Stimulated activated CD8-positive, alpha-beta memory T cell treated with anti-CD3 and anti-CD28 coated beads, Interleukin-7, amount 100 ng/mL, for 1 hour (primary cell): ENCODE measurements at places on chromosomes 16 and 17.

DNA sequence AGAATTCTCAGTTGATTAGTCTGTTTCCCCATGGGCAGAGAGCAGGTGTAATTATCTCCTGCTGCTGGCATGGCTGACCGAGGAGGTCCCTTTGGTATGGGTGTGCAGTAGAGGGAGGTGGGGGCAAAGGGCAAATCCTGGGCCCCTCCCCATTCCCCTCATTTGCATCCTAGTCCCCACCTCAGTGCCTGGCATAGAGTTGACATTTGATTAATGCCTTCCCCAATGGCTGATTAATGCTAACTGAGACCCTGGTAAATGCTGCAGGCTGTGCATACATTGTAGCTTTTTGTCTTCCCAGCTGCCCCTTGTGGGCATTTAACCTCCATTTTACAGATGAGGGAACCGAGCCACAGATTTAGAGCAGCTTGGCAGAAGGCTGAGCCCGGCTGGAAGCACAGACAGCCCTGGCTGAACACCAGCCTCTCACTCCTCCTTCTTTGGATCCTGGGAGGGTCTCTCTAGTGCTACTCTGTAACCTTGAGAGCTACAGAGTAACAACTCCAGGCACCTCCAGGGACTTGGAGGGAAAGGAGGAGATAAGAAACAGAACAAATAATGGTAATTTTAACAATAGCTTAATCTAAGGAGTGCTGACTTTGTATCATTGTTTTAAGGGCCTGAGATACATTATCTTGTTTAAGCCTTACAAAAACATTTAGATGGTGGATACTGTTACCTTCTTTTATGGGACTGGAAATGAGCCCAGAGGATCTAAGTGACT lies 5.1 kb downstream of the PLCG2 start:
- DNase-seq, result no peak

- no peak for DNase-seq
Measured at GRCh38 chr16:51450376-51450775, 299.3 kb upstream of the SALL1 start.

DNA sequence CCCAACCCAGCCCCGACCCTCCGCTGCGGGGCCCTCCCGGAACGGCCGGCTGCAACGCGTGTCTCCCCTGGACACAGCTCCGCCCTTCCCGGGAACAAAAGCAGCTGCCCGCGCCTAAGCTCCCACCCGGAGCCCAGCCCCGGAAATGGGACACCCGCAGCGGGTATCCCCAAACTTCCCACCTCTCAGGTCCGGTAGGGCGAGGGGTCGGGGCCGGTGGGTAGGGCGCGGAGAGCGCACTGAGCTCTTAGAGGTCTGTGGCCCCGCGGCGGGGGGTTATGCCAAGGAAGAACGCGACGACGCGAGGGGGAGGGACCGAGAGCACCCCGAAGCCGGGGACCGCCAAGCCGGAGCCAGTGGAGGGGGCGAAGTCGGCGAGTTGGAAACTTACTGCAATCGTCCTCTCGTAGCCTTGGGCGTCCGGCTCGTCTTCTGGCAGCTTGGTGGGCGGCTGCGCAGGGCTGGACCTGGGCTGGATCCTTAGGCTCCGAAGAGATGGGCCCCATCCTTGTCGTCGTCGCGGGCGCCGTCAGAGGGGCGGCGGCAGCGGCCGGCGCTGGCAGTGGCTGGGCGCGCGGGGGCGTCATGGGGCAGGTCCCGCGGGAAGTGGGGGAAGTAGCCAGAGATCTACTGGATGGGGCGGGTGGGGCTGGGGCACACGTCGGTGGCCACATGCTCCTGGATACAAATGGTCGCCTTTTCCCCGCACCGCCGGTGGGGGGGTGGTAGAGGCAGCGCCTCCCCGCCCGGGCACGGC lies 6.9 kb downstream of the USP6 start:
- DNase-seq, result no peak

DNA sequence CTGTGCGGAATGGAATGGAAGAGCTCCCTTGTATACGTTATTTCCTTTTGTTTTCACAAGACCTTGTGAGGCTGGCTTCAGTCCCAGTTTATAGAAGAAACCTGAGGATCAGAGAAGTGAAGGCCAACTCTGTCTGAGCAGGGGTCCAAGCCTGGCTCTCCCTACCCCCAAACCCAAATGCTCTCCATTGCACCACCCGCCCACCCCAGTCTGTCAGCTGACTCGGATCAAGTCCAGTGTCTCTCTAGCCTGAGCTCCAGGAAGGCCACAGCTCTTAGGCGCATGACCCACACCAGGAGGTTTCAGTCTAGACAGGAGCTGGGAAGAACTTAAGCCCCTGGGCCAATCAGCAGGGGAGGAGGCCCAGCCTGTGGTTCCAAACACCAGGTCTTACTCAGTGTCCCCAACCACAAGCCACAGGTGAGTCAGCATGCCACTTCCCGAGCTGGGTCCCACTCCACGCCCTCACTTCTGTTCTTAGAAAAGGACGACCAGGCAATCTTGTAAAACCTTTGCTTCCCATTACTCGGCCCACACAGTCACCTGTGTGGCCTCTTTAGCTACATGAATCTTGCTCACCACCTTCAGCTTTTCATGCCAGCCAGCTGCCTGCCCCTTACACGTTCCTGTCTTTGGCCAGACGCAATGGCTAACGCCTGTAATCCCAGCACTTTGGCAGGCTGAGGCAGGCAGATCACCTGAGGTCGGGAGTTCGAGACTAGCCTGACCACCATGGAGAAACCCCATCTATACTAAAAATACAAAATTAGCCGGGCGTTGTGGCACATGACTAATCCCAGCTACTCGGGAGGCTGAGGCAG lies 27.8 kb downstream of the TK2 start:
- peak; percentile 85 for DNase-seq

- no peak for DNase-seq
Measured at GRCh38 chr17:74152591-74153455, 50.7 kb upstream of the RPL38 start.

- no peak for DNase-seq
Measured at GRCh38 chr17:78315355-78316114, 44.3 kb downstream of the SOCS3 start.

DNA sequence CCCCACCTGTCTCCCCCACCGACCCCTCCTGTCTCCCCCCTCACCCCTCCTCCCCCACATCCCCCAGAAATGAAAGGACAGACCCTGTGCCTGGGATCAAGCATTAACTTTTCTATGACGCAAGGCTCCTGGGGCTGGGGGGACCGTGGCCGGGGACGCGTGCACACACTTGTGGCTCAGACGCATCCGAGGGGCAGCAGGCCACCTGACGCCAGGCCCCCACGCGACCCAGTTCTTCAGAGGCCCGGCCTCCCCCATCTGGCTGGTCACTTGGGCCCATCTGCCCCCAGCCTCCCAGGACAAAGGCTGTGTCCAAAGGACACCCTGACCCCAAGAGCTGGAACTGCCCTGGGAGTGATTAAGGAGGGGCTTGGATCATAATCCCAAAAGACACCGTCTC lies 14.0 kb upstream of the PVALEF start:
- no peak for DNase-seq

GRCh38 chr16:10981697-10982216 lies 37.4 kb downstream of the CLEC16A start:
- DNase-seq, result no peak

DNA sequence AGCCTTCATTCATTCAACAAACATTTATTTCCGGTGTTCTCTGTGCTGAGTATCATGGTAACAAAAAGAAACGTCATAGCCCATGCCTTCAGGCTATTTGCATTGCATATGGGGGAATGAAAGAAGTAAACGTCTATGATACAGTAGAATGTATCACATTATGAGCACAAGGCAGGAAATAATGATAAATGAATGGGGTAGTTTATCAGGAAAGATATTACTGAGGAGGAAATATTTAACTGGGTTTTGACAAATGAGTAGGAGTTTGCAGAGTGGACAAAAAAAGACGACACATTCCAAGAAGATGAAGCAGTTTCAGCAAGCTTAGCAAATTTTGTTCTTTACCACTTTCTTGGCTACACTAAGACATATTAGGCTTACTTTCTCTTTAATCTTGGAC lies 1.3 kb upstream of the KRTAP4-7 start:
- DNase-seq, result no peak

DNA sequence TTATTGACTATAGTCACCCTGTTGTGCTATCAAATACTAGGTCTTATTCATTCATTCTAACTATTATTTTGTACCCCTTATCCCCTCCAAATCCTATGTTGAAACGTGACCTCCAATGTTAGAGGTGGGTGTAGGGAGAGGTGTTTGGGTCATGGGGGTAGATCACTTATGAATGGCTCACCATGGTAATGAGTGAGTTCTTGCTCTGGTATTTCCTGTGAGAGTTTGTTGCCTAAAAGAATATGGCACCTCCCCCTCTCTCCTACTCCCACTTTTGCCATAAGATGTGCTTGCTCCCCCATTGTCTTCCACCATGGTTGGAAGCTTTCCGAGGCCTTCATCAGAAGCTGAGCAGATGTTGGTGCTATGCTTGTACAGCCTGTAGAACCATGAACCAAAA lies 59.3 kb upstream of the BRD7 start:
- DNase-seq, result no peak

DNA sequence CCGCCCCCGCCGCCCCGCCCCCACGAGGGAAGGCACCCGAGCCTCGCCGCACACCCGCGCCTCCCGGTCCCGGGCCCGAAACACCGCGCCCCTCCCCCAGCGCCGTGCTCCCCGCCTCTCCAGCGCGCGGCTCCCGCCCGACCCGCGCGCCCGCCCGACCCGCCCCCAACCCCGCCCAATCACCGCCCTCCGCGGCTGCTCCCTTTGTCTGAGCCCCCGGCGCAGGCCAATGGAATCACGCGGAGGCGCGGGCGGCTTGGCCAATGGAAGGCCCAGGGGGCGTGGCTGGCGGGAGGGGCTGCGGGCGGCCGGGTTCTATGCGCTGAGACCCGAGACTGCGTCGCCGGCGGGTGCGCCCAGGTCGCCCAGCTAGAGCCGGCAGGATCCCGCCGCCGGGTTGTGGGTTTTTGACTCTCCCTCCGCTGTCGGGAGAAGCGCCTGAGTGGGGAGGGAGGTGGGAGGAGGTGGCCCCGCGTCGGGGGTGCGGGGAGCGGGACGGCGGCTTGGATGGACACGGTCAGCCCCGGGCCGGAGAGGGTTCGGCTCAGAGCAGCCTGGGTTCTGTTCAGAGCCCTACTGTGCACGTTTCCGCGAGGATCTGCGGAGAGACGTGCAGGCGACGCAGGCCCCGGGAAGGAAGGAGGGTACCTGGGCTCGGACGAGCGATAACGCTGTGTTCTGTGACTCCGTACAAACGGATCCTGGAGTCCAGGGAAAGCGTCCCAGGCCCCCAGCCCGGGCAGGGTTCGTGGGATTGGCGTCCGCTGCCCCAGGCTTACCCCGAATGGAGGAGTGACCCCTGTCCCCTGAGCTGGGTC lies 49.0 kb upstream of the BAHCC1 start:
- peak; percentile 76 for DNase-seq

DNA sequence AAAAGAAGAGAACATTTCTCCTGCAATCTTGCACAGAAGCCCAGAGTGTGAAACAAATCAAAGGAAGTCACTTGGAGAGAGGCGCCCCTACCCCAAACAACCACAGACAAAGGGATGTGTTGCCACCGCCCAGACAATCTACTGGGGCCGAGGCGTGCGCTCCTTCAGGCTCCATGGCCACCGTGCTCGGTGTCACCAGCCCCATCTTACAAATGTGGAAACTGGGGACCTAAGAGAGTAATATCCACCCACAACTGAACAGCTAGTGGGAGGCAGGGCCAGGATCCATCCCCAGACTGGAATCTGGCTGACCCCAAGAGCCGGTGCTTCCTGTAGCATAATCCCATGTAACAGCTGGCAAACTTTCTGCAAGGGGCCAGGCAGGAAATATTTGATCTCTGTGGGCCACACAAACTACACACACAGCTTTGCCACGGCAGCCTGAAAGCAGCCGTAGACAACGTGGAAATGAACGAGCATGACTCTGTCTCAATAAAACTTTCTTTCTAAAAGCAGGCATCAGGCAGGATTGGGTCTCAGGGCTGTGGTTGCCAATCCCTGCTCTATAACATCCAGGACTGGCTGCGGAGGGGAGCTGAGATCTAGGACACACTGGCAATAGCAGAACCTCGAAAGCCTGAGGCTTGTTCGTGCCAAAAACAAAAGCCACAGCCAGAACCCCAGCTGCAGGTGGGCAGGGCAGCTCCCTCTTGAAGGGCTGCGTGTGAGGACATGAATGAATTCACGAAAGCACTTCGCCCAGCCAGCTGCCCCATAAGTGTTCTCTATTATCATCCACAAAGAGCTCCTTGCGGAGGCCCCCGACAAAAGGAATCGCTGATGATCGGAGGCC lies 26.6 kb upstream of the GINS2 start:
- DNase-seq, result no peak

- DNase-seq, result no peak
Measured at GRCh38 chr17:38361694-38362465, 10.2 kb downstream of the SOCS7 start.

DNA sequence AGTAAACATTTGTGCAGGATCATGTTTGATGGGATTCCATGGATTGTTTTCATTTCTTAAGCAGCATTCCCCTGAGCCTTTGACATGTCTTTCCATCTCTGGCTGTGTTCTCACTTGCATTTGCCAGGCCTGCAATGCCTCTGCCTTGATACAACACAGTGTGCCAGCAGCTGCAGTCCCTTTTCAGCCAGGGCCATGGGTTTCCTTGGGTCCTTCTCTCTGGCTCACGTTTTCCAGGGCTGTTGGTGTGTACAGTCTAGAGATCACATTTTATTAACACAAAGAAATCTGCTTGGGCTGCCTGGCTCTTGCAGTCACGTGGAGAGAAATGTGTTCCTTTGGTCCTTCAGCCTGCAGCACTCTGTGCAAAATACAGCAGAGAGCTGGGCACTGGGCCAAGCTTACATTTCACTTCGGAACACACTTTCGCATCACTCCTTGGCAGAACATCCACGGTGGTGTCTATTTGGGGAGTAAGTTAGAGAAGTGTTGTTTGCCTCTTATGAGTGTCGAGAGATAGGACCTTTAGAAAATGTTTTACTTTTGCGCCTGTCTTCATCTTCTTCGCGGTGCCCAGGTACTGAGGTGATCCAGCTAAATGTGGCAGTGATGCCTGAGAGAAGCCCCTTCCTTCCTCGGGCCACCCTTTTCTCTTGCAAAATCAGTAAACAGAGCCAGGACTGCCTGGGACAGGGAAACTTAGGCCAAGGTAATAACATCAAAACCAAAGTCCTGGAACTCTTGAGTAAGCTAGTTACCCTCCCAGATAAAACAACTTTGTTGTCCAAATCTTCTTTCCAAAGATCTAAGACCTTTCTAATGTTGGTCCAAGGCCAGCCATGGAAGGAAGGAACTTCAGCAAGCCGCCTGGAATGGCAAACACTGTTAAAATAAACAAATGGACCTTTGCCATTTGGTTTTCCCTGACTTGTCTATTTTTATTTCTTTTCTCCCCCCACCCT lies 20.9 kb downstream of the HLF start:
- DNase-seq, result no peak

DNA sequence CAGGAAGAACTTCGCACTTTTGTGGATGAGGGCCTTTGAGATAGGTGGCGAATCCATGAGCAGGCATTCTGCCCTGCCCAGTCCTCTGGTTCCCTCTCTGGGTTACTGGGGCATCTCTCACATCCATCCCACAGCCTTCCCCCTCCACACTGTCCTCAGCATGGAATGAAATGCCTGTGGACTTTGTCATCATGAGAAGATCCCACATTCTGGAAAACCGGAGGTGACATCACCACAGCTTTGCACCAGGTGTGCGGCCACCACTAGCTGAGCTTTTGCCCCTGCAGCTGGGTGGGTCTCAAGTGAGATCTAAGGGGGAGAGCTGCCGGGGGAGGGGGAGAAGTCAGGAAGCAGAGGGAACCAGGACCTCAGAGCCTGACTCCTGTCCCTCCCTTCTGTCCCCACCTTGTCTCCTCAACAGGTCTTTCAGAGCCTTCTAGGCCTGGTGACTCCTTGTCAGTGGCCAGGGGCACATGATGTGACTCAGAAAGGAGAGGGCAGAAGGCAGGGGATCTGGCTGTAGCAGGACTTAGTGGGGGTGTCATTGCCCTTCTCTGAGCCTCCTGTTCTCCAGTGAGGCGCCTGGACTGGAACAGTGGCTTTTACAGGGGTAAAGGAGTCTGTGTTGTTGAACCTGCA lies 40.0 kb upstream of the DLX4 start:
- DNase-seq, result no peak
